Type B pancreatic cell (in vitro differentiated cells): ENCODE measurements at places on chromosomes 3 and 15. TPM values are rescaled to one million over a fixed set of nuclear protein-coding genes. Genes with fewer than 3 reads are reported as not detected.

- DNase-seq, result no peak
Measured at GRCh38 chr15:86231864-86232721, 152.4 kb downstream of the AGBL1 start.

GRCh38 chr3:29488922-29489321, 208.1 kb downstream of the RBMS3 start:
- no peak for DNase-seq

SERPINI2 gene
- 0.70 TPM in 1 of 2 replicates, not detected in the other for total RNA-seq

ETFA gene
- 135 and 149 TPM in 2 replicates for total RNA-seq
